ENCODE measurements at places on chromosomes 11 and 22. TPM values are rescaled to one million over a fixed set of nuclear protein-coding genes. Genes with fewer than 3 reads are reported as not detected.

The ANKK1 gene
- 1.4 TPM for total RNA-seq

GRCh38 chr11:110857892-110858546 lies 145.8 kb upstream of the ARHGAP20 start:
- DNase-seq = no peak

- no peak for DNase-seq
Measured at GRCh38 chr22:29604076-29604360, 585 bp downstream of the NF2 start.

- DNase-seq = no peak
Measured at GRCh38 chr22:22576244-22576988, 17.4 kb upstream of the PRAME start.

- DNase-seq = no peak
Measured at GRCh38 chr11:9533736-9534473, 39.6 kb upstream of the WEE1 start.

Measured in ureter (tissue), 1 donor.